ENCODE measurements at places on chromosomes 5 and 9.

DNA sequence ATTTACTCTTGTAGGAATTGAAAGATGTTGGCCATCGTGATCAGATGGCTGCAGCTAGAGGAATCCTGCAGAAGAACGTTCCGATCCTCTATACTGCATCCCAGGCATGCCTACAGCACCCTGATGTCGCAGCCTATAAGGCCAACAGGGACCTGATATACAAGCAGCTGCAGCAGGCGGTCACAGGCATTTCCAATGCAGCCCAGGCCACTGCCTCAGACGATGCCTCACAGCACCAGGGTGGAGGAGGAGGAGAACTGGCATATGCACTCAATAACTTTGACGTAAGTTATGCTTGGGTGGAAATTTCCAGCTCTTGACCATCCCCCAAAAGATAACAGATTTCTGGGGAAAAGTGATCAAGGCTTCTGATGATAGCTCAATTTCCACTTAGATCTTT lies 50.6 kb downstream of the LRRTM2 start:
- DNase-seq = no peak

DNA sequence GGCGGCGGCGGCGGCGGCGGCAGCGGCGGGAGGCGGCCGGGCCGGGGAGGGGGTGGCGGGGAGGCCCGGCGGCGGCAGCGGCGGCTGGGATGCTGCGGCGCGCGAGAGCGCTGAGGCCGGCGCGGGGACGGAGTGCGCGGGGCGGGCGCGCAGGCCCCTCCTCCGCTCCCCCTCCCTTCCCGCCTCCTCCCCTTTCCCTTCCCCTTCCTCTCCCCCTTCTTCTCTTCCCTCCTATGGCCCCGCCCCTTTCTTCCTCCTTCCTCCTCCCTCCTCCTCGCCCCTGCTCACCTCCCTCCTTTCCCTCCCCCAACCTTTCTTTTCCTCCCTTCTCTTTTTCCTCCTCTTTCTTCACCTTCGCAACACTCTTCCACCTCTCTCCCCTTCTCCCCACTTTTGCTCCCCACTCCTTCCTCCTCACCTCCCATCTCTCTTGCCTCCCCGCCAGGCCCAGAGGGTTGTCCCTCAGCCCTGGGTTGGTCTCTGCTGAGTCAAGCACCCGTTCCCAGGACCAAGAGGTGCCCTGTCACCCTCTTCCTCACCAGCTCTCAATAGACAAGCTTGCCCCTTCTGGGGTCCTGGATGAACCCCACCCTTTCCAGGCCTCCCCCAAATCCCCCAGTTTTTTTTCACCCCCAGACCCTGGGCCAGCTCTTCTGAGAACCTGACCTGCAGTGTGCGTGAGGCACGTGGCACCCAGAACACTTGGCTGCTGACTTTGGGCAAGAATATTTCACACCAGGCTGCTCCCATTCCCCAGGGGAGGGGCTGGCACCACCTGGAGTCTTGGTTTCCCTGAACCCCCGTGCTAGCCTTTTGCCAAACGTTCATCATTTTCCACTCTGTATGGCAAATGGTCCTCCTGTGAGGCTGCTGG lies at the start of gene SEMA4D:
Gene SEMA4D (minus strand): TSS at position 136 of the 874 bp plus-strand sequence. CDS start 92,657 bp downstream, outside the sequence.
- DNase-seq = peak; percentile 80

DNA sequence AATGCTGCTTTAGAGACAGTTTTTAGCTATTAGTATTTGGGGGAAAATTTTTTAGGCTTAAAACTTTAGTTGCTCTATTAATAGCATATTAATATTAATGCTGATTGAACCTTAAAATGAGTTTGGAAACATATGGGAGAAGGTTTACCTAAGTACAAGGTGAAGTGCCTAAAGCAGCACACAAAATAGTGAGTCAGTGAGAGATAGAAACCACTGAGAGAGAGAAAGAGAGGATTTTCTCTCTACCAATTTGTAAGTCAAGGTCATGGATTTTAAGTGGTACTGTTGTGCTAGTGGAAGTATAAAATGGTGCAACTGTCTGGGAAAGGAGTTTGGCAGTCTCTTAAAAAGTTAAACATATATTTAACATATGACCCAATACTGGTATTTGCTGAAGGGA lies 64.9 kb downstream of the MARCHF3 start:
- no peak for DNase-seq

DNA sequence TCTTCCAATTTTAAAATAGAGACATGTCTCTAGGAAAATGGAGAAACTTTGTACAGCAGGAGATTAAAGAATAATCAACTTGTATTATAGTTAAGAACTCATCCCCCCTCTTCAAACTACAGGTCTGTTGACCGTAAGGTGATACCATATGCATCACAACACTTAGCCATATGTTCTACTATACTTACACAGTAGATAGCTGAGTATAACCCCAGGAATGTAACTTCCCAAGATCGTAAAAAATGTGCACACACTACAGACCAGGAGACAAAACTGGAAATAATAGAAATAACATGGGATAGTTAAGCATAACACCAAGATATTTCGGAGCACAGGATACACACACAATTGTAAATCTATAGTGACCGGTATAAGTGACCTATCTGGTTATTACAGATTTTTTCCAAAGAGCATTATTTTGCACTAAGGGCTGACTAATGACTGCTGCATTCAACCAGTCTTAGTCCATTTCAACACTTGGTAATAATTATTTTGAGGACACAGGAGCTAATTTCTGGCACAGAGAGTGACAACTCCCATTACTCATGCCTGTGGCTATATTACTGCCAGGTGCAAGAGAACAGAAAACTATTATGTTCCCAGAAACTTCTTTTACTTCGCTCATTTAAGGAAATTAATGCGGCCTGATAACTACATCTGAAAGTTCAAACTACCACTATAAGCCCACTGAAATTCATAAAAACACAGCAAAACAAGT lies 15.4 kb upstream of the ZNF622 start:
- no peak for DNase-seq

GRCh38 chr5:40429258-40430100 lies 250.2 kb upstream of the PTGER4 start:
- DNase-seq = no peak

GRCh38 chr9:112332674-112332976 lies 794 bp downstream of the PTBP3 start:
- no peak for DNase-seq

- DNase-seq = no peak
Observed at GRCh38 chr5:156850206-156850751, at the start of gene PPP1R2B. Gene PPP1R2B, plus strand, starts transcription at chr5:156850295. Its CDS starts 268 bp downstream, at chr5:156850563.

DNA sequence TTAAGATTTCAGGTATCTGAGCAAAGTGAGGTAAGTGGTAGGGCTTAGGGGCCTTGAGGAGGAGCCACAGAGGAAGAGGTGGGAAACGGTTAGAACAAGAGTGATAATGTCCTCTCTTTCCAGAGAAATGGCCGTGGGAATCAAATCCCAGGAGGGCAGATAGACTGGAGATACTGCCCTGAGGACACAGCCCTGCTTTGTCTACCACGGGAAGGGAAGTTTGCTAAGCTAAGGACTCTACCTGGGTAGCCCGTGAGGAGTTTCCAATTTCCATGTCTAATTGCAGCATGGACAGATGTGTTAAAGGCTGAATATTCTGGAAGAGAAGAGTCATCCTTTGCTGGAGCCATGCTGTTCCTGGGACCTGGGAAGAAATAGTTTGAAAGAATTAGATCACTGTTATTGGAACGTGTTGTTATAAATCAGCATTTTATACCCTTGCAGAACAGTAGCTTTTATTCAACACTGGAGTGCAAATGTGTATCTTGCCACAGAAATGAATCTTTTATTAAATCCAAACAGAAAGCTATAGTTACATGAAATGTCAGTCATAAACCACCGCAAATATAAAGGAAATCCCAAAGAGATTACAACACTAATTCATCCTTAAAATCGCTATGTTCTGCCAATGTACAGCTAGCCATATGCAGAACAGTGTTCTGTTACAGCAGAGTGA lies 133.2 kb upstream of the LHFPL2 start:
- DNase-seq = no peak

GRCh38 chr9:14831661-14832060 lies 78.6 kb downstream of the FREM1 start:
- no peak for DNase-seq

DNA sequence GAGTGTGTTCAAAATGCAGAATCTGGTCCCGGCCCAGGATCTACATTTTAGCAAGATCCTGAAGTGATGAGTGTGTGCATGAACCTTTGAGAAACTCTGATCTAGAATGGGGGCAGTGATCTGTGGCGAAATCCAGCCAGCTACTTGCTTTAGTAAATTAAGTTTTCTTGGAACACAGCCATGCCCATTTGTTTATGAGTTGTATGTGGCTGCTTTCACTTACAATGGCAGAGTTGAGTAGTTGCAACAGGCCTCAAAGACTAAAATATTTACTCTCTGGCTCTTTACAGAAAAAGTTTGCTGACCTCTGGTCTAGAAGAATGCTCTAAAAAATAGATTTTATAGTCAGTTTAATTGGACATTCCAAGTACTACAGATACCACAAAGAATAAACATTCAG lies 588.3 kb downstream of the BNC2 start:
- no peak for DNase-seq
